ENCODE measurements at places on chromosomes 6 and 20.

GRCh38 chr20:37523012-37523391 is 2.0 kb downstream of the NNAT start:
- DNase-seq = no peak

GRCh38 chr6:24974182-24975171 is 38.7 kb upstream of the RIPOR2 start:
- peak; percentile 4 for DNase-seq

DNA sequence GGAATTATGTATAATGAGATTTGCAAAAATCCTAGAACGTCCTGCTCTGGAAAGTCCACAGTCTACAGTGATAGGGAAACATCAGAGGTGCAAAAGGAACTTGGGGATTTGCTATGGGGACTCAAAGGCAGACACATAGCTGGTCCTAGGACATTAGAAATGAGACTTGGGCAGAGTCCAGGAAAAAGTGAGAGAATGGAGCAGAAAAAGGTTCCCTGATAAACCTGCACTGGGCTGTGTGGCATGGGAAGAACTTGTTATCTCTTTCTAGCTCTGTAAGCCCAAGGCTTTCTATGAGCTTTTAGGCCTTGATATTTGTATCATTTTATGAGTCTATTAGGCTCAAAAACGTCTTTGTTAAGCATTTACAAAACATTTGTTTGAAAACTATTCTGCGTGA is 15.2 kb downstream of the PRND start:
- DNase-seq = no peak

- DNase-seq = no peak
Measured at GRCh38 chr6:90765491-90765890, 178.6 kb upstream of the MAP3K7 start.

GRCh38 chr6:136956590-136957544 is 34.8 kb downstream of the SLC35D3 start:
- DNase-seq = no peak

- DNase-seq = no peak
Measured at GRCh38 chr6:44250067-44250717, 3.3 kb downstream of the HSP90AB1 start.

GRCh38 chr6:36065916-36066315 is 38.3 kb downstream of the MAPK14 start:
- DNase-seq = no peak

- peak; percentile 26 for DNase-seq
Measured at GRCh38 chr6:117555882-117556498, 46.3 kb downstream of the GOPC start.

DNA sequence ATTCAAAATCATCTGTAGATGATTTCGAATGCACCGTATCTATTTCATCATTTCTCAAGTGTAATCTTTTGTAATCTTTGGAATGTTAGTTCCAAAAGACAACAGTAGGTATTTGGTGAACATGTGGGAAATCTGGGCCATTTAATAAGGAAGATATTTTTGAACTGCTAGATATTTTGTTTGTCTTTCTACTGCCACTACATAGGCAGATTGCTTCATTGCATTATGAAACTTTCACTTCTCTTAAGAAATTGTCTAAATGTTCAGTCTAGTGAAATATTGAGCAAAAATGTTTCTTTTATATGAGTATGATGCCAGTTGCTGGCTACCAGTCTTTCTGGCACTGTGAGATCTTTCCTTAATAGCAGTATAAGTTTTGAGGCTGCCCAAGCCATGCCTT is 527.8 kb upstream of the RNF217 start:
- DNase-seq = no peak

- DNase-seq = peak; percentile 2
Measured at GRCh38 chr6:87078983-87079616, 15.8 kb downstream of the CGA start.

DNA sequence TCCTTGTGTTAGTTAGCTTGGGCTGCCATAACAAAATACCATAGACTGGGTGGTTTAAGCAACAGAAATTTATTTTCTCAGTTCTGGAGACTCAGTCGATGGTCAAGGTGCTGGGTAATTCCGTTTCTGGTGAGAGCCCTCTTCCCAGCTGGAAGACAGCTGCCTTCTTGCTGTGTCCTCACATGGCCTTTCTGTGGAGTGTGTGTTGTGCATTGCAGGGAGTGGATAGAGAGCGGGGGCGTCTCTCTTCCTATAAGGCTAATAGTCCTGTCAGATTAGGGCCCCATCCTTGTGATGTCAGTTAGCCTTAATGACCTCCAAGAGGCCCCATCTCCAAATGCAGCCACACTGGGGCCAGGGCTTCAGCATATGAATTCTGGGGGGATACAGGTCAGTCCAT is 19.2 kb downstream of the CHMP4B start:
- DNase-seq = no peak

GRCh38 chr6:35718911-35719381 is 17.9 kb upstream of the ARMC12 start:
- no peak for DNase-seq

DNA sequence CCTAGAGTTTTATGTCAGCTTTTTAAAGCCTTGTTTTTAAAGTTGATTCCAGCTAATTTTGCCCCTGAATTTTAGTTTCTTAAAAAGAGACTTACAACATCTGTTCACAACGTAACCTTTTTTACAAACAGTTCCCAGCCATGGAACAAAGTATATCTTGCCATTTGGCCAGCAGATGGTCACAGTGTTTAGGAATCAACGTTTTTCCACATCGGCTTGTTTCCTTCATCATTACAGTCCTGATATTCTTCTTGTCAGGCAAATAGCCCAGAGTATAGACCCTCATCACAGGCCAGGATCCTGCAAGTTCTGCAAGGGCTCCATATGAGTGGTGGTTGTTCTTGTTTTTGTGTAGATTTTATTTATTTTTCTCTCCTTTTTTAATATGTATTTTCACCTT is 341.7 kb upstream of the HTR1E start:
- no peak for DNase-seq

DNA sequence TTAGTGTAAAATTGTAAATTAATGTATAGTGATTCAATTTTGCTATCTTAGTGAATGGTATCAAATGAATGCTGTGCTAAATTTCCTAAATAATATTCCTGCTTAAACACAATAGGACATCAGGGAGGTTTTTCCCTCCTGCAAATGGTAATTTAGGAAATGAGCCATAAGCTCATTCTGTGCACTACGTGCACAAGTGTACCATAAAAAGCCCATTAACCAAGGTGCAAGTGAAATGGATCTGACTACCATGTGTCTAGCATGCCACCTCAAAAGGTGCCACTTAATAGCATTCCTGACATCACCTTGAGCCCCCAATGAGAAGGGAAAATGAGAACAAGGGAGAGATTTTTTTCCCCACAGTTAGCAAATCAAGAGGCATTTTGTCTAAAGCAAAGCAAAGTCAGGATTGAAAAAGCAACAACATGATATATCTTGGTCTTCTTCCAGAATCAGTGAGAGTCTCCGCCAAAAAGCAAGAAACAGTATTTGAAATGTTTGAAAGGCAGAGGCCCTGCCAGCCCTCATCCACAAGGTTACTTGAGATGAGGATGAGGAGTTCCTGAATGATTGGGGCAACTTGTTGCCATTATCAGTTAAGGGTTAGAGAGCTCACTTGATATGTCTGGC is 334.2 kb upstream of the RSPO3 start:
- no peak for DNase-seq

DNA sequence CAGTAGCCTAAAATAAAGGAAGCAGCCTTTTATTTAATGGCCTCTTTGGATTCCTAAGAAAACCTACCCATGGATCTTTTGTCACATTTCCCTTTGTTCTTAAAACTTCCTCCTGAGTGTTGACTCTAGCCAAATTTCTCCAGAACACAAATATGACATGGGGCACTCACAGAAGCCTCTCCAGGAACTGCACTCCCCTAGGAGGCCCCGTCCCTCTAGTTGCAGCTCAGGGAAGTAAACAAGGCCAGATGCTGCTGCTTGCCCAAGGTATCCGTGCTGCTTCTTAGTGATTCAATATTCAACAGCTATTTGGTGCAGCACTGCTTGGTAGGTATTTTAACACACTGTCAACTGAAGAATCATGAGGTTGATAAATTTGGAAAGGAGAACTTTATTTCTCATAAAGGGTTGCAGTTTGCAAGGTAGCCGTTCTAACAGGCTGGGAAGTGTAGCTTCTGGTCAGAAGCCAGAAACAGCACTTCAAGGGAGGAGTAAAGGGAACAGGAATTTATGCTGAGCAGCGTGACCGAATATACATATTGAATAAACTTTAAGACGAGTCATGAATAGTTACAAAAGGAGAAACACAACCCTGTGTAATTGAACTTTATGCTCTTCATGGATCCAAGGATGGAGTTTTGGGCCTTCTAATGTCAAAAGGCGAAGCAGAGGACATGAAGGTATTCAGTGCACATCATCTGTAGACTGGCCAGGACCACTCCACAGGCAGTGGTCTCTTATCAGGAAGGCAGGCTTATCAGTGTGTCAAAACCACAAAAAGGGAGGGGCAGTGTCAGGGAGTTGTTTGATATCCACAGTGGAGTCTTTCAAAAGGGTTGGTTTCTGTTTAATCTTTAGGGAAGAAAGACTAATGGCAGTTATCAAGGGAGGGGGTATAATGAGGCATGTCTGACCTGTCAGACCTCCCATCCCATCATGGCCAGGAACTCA is 63.3 kb downstream of the CD24 start:
- no peak for DNase-seq

DNA sequence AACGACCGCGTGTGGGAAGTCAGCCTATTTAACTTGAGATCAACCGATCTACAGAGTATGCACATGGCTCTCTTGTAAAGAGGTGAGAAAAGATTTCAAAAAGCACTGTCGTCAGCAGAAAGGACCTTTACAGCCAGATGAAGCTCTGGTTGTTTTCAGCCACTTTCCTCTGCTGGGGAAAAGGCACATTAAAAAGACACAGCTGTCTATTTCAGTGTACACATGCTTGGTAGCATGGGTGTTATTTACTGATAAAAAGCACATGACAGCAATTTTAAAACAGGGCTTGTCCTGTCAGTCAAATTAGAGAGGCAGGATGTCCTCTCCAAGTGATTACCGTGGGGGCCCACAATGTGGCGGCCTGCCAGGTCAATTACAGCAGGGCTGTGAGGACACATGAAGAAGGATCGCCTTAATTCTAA is 188.9 kb downstream of the PRKN start:
- DNase-seq = no peak

All from activated CD4-positive, CD25-positive, alpha-beta regulatory T cell (primary cell).